ENCODE measurements at places on chromosomes 16 and 17.
A peak's percentile ranks its signal among the peaks of the same experiment; 100 is the strongest.

GRCh38 chr16:57764006-57764340 is 28.4 kb downstream of the KATNB1 start:
- no peak for DNase-seq

DNA sequence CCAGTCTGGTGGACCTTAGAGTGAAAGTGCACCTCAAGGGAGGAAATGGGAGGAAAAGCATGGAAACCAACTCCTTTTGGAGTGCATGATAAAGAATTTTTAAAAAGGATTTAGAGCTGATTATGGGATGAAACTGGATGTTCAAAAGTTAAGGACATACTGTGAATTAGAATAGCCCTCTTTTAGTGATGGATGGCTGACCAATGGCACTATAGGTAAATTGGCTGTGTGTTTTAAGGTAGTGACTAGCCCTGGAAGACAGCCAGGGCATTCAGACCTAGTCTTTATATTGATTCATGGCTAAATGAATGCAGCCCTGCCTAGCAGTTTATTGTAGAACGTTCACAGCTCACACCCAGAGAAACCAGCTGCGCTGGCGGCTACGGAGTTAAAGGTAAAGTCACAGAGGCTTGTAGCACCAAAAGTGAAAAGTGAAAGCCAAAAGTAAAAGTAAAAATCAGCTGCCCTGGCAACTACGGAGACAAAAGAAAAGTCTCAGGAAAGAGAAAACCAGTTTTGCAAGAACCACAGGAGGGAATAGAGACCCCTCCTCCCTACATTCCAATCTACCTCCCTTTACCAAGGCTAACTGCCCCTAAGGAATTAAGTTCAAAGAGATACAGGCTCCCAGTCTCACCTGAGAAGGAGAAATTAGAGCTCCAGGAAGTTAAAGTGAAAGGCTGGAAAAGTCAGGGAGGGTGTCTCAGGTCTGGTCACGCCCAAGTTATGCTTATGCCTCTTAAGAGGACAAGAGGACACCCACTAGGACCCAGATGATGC is 21.8 kb downstream of the ACSM1 start:
- DNase-seq: peak; percentile 27

GRCh38 chr17:63395075-63395805 is 50.9 kb downstream of the CYB561 start:
- DNase-seq: no peak

DNA sequence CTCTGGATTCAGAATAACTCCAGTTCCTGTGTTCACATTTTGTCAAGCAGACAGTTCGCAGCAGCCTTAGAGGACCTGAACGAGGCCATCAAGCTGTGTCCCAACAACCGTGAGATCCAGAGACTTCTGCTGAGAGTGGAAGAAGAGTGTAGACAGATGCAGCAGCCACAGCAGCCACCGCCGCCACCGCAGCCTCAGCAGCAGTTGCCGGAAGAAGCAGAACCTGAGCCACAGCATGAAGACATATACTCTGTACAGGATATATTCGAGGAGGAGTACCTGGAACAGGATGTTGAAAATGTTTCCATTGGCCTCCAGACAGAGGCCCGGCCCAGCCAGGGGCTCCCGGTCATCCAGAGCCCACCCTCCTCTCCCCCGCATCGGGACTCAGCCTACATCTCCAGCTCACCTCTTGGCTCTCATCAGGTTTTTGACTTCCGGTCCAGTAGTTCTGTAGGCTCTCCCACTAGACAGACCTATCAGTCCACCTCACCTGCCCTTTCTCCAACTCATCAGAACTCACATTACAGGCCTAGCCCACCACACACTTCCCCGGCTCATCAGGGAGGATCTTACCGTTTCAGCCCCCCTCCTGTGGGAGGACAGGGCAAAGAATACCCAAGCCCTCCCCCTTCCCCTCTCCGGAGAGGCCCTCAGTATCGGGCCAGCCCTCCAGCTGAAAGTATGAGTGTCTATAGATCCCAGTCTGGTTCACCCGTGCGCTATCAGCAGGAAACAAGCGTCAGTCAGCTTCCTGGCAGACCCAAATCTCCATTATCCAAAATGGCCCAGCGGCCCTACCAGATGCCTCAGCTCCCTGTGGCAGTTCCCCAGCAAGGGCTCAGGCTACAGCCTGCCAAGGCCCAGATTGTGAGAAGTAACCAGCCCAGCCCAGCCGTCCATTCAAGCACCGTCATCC is 25.9 kb downstream of the CYB561 start:
- DNase-seq: no peak

DNA sequence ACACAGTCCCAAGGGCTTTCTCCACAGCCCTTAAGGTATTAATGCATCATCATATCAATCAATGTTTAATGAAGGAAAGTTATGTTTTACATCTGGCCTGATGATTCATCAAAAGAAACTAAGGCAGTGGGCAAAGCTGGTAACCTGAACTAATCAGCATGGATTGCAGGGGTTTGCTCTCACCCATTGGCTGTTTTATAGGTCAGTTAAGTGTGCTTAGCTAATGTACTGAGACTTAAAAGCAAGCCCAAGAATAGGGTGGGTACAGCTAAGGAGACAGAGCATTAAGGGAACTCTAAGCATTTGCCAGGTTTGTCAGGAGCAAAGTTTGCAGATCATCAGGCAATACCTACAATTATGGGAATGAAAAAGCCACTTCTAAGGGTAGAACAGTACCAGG is 1247.6 kb downstream of the CDH8 start:
- DNase-seq: no peak

DNA sequence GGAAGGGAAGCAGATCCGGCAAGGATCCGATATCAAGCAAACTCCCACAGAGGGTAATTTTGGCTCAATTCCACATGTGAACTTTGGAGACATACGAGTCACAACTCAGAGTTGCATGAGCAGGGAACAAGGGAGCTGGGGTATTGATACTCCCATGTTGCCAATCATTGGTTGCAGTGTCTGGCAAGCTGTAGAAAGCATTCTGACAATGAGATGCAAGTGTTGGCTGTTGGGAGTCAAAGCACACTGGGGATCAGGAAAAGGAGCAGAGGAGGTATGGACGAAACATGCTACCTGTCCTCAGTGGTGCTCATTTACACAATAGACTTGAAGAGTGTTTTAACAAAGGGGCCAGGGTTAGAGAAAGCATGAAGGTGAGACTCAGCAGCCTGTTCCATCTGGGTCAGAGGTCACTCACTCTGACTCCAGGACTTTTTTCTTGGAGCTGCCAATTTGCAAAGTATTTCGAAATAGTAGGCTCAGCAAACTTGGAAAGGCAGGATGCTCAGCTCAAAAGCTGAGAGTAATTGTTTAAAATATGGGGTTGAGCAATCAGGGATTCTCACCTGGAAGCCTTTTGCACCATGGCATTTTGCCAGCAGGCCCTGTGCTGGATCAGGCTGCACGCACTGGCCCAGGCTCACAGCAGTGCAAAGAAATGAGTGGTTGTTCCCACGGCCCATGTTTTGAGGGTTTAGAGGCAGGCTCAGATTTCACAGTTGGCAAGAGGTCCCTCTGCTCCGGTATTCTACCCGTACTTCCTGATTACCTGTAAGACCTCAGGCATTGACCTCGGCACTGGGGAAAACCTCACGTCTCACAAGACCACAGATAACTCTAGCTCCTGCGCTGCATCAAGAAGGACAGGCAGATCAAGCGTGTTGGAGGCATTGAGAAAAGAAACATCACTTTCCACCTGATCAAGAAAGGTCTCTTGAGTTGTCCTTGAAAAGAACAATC is 17.6 kb upstream of the NKD1 start:
- no peak for DNase-seq

- no peak for DNase-seq
Observed at GRCh38 chr16:70388006-70388680, 41.4 kb downstream of the DDX19A start.

GRCh38 chr17:29036584-29036983 is 6.4 kb upstream of the PIPOX start:
- no peak for DNase-seq

GRCh38 chr16:72050769-72051464 is 3.4 kb upstream of the HP start:
- DNase-seq: no peak

GRCh38 chr17:8143581-8144400 is 8.4 kb downstream of the PER1 start:
- DNase-seq: no peak

GRCh38 chr17:50221864-50222545 is 20.6 kb upstream of the COL1A1 start:
- no peak for DNase-seq

- no peak for DNase-seq
Observed at GRCh38 chr16:78249832-78250231, 150.4 kb downstream of the WWOX start.

GRCh38 chr17:47741793-47742145 is 8.7 kb downstream of the TBX21 start:
- no peak for DNase-seq
